ENCODE measurements at places on chromosomes 3 and 15. TPM values are rescaled to one million over a fixed set of nuclear protein-coding genes. Genes with fewer than 3 reads are reported as not detected.

CTXN2 gene
- not detected for total RNA-seq

GRCh38 chr3:12571986-12572385 is 15.1 kb downstream of the MKRN2 start:
- no peak for DNase-seq

DNA sequence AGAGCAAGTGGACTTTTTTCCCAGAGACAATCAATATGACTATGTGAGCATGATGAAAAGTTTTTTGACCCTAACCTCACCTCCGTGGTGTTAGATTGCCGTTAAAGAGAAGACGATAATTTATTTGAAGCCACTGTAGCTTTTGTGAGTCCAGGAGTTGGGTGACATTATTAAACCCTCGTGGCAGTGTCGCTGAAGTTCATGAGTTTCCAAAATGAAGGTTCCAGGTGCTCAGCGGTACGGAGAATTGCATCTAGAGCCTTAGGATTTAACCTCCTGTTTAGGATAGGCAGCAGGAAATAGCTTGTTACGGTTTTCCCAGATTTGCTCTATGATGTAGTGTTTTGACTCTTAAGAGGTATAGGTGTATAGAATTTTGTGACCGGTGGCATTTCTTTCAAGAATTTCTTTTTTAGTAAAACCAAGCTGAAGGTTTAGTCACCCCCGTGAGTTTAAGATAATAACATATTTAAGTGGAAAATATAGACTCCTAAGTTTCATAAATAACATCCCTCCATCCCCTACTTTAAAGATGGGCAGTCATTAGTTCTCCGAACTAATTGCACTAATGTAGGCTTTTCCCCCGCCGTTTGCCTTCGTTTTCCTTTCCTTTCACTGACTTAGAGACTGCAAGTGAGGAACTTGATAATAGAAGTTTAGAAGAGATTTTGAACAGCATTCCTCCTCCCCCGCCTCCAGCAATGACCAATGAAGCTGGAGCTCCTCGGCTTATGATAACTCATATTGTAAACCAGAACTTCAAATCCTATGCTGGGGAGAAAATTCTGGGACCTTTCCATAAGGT is 2.0 kb downstream of the SMC4 start:
- peak; percentile 77 for DNase-seq

DNA sequence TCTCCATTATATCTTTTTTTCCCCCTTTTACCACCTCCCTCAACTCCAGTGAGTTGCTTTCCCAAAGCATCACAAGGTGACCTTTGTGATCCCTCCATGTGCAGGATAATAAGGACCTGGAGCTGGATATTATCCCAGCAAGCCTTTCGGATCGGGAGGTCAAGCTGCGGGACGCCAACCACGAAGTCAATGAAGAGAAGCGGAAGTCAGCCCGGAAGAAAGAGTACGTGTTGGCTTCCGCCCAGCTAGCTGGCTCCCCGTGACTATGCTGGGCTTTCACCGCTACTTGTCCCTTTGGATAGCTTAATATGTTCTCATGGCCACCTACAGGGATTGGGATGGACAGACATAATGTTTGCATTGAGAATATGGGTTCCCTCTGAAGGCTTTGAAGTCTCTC is 273.7 kb upstream of the UMPS start:
- DNase-seq: no peak

- DNase-seq: no peak
These were observed 106.8 kb downstream of the WNT7A start for GRCh38 chr3:13772885-13773745.

Data from myocyte (in vitro differentiated cells).